ENCODE measurements at places on chromosomes 4 and X. TPM values are rescaled to one million over a fixed set of nuclear protein-coding genes. Genes with fewer than 3 reads are reported as not detected.

Gene PPARGC1A
- 22.2 TPM for polyA plus RNA-seq

Gene GRIA3
- 1.6 TPM for polyA plus RNA-seq

DNA sequence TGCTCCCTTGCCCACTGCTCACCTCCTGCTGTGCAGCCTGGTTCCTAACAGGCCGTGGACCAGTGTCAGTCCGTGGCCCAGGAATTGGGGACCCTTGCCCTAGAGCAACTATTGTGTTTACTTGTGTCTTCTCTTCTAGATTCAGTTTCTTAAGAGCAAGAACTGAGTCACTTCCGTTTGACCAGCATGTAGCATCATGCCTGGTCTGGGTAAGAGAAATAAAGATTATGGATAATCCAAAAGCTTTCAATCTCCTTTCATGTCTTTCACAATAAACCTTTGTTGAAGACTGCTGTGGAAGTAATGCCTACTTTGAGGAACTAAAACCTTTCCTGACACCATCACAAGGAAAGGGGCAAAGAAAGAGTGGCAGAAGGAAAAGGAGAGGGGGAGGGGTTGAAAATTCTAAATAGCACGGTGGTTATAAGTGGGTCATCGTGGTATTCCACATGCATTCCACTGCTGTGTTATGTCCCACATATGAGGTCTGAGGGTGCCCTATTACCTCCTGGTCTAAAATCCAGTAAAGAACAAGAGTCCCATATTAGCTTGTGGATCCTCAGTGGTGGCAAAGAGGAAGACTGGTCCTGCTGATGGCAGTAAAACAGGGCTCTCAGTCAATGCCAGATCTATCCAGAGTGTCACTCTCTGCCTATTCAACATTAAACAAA is 133.4 kb downstream of the RASL11B start:
- no peak for DNase-seq

Gene C4orf36
- polyA plus RNA-seq = 0.18 TPM

Gene CTSO
- polyA plus RNA-seq = 7.6 TPM

Gene ABLIM2
- 4.2 TPM for polyA plus RNA-seq

Gene SSX2
- not detected for polyA plus RNA-seq

Gene BCLAF3
- polyA plus RNA-seq = 2.8 TPM

- DNase-seq = no peak
These were observed 78.8 kb downstream of the NHS start for GRCh38 chrX:17453788-17454187.

DNA sequence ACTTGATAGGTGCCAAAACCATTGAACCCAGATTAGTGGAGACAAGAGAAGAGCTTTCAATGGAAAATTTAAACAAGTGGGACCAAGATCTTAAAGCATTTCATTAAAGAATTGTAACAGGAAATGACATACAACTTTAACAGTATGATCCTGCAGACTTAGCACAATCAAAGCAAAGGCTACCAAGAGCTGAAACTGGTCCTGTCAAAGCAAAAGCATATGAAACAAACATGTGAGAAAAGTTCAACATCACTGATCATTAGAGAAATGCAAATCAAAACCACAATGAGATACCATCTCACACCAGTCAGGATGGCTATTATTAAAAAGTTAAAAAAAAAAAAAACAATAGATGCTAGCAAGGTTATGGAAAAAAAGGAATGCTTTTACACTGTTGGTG is 425.6 kb downstream of the IL1RAPL1 start:
- DNase-seq = no peak

GRCh38 chr4:47510506-47511143 is 25.6 kb downstream of the ATP10D start:
- no peak for DNase-seq

Gene PLXNB3
- 6.8 TPM for polyA plus RNA-seq

Gene HTR2C
- not detected for polyA plus RNA-seq

Measured in right cardiac atrium (tissue), 5 donors.